ENCODE measurements at places on chromosomes 1 and 21.

- DNase-seq: no peak
Measured at GRCh38 chr1:172902861-172903381, 147.8 kb downstream of the TNFSF18 start.

- no peak for DNase-seq
Measured at GRCh38 chr1:227273557-227273956, 44.7 kb downstream of the CDC42BPA start.

DNA sequence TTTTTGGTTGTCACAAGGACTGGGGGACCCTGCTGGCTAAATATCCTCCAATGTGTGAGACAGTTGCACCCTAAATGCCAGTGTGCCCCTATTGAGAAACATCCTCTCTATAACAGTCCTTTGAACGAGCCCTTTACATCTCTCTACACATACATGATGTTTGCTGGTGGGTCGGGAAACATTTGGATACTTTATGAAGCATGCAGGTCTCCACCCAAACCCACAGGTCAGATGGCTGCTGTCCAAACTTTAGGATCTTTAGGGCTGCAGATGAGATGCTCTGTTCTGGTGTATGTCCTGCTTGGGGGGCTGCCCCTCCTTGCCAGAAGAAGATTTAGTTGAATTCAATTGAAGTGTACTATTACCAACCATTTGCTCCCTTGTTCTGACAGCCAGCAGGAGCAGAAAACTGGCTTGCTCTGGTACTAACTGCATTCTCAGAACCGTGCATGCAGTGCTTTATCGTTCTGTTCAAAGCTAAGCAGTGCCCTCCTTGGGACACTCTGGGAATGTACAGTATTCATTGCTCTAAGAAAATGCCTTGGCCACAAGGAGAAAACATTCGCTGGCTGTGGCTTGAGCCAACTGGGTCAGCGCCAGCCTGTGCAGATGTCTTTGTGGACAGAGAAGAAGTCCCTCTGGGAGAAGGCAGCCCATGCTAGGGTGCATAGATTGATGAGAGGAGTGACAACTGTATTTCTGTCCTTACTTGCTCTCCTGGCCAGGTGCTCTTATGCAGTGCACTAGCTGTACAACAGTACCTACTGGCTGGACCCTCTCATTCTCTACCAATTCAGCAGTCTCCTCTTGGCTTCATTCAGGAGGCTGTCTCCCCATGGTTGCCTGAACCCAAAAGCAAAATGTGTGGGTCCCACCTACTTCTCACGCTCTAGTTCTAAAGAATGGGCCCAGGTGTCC is 61.4 kb upstream of the DIRAS3 start:
- peak; percentile 23 for DNase-seq

- no peak for DNase-seq
Measured at GRCh38 chr1:231736464-231736863, 109.9 kb downstream of the DISC1 start.

GRCh38 chr1:213793482-213794067 is 194.2 kb upstream of the PROX1 start:
- no peak for DNase-seq

DNA sequence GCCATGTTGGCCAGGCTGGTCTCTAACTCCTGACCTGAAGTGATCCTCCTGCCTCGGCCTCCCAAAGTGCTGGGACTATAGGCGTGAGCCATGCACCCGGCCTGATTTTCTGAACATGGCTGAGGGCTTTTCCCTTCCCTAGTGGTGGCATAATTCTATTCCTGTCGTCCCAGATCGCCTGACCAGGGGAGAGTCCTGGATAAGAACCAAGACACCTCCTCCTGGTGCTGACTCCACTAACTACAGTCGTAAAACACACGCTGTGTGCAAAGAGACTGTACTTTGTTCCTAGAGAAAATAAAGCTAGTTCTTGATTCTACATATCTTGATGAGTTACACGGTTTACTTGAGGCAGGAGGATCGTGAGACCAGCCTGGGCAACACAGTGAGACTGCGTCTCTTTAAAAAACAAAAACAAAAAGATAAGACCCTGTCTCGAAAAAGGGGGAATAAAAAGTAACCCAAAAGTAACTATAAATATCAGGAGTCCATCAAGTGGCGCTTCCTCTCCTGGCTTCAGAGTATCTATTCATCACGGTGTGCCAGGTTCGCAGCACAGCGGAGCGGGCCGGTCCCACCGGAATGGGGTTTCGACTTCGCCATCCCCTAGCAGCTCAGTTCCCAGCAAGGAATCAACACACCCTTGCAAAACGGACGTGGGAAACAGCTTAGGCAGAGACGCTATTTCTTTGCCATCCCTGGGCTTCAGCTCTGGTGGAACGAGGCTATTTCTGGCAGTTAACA is 973 bp downstream of the SDF4 start:
- no peak for DNase-seq

GRCh38 chr1:46784666-46785065 is 14.2 kb upstream of the CYP4B1 start:
- no peak for DNase-seq

- no peak for DNase-seq
Measured at GRCh38 chr1:245361065-245361464, 206.3 kb downstream of the KIF26B start.

- no peak for DNase-seq
Measured at GRCh38 chr1:25805863-25806225, 5.9 kb downstream of the SELENON start.

GRCh38 chr1:12495725-12496124 is 122.3 kb downstream of the DHRS3 start:
- DNase-seq: no peak

- no peak for DNase-seq
Measured at GRCh38 chr1:28540651-28541050, 12.2 kb upstream of the TRNAU1AP start.

DNA sequence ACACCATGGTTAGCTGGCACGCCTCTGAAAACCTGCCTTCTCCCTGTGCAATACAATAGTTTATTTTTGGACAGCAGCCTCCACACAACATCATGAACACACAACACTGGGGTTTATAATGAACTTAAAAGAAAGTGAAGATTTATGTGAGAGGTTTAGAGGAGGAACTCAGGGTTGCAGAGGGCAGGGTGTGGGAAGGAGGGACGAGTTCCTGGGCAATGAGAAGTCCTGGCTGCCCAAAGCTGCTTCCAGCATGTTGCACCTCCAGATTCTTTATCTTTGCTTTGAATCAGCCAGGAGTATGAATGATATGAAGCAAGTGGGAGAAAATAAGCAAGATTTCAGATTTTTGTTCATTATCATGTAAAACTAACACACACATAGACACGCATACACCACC is 11.3 kb upstream of the LRRC8D start:
- no peak for DNase-seq

GRCh38 chr1:95641386-95641785 is 407.4 kb downstream of the RWDD3 start:
- no peak for DNase-seq

- no peak for DNase-seq
Measured at GRCh38 chr1:19376428-19377372, 64.6 kb downstream of the SLC66A1 start.

GRCh38 chr1:168980656-168981055 is 125.8 kb upstream of the ATP1B1 start:
- DNase-seq: no peak

DNA sequence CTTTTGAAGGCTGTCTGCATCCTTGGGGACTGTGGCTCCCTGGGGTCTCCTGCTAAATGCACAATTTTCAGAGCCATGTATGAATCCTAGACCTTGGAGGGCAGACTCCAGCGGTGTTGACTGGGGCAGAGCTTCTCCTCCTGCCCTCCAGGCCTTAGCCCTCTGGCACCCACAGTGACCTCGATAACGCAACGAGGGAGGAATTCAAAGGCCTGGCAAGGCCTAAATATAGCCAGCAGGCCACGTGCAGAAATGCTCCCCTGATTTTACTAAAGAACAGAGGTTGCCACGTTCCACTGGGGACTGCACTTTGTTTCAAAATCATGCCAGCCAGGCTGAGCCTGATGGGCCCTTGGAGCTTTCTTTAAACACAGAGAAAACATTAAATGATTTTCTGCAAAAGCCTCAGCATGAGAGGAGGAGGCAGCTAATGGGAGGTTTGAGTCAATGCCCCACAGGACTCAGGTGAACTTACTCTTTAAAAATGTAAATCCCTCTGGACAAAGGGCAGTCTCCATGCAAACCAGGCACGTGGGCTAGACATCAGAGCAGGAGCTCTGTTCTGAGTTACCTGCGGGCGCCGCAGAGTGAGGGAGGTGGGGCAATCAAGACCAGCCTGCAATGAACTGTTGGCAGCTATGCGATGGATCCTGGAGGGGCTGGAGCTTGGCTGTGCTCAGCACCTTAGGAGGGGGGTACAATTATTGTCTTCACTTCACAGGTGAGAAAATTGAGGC is 28.0 kb downstream of the GRIK3 start:
- no peak for DNase-seq

- no peak for DNase-seq
Measured at GRCh38 chr1:243465081-243465480, 209.2 kb downstream of the SDCCAG8 start.

DNA sequence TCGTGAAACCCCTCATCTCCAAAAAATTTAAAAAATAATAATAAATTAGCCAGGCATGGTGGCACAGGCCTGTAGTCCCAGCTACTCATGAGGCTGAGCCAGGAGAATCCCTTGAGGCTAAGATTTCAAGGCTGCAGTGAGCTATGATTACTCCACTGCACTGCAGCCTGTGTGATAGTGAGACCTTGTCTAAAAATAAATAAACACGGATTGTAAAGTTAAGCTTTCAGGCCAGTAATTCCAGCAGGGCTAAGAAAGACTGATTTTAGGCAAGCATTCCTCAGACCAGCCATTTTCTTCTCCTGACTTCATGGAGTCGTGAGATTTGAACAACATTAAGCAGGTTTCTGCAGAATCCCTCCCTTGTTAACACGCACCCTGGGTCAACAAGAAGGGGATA is 77.2 kb upstream of the EFHD2 start:
- no peak for DNase-seq

DNA sequence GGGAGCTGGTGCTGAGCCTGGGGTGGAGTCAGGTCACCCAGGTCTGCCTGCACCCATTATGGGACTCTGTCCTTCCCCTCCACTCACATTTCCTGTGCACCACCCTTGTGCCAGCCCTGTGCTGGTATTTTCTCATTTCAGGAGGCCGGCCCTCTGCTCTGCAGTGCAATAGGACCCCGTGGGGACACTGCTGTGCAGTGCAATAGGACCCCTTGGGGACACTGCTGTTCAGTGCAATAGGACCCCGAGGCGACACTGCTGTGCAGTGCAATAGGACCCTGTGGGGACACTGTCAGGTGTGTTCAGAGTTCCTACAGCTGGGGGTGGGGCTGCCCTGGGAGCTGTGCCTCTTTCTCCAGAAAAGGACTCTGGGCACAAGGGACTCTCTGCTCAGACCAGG is 36.2 kb upstream of the DMBX1 start:
- DNase-seq: no peak

DNA sequence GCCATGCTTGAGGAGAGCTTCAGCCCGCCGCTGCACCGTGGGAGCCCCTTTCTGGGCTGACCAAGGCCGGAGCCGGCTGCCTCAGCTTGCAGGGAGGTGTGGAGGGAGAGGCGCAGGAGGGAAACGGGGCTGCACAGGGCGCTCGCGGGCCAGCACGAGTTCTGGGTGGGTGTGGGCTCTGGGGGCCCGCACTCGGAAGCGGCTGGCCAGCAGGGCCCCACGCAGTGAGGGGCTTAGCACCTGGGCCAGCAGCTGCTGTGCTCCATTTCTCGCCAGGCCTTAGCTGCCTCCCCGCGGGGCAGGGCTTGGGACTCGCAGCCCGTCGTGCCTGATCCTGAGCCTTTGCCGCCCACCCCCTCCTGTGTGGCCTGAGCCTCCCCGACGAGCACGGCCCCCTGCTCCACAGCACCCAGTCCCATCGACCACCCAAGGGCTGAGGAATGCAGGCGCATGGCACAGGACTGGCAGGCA is 1554.0 kb downstream of the KCNT2 start:
- no peak for DNase-seq

DNA sequence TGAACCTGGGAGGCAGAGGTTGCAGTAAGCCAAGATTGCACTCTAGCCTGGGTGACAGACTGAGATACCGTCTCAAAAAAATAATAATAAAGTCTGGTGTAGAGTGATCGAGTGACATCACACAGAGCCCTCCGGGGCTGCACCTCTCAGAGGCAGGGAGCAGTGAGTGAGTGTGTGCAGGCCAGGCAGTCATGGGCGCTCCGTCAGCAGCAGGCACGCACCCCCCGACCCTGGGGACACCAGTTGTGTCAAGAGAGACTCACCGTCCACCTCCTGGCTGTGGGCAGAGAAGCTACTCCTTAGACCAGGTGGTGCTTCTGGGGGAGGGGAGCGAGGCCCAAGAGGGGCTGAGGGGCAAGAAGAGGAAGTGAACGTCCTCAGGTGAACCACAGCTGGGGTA is 91.8 kb downstream of the SIK1 start:
- DNase-seq: no peak
